ENCODE measurements at places on chromosomes 16 and 17. TPM values are rescaled to one million over a fixed set of nuclear protein-coding genes. Genes with fewer than 3 reads are reported as not detected.

- DNase-seq, result no peak
Observed at GRCh38 chr17:66576473-66576872, 258.4 kb upstream of the CACNG5 start.

GRCh38 chr16:89909777-89910716, 8.6 kb upstream of the MC1R start:
- DNase-seq, result no peak

- no peak for DNase-seq
Observed at GRCh38 chr17:19271780-19272357, 34.7 kb downstream of the EPN2 start.

DNA sequence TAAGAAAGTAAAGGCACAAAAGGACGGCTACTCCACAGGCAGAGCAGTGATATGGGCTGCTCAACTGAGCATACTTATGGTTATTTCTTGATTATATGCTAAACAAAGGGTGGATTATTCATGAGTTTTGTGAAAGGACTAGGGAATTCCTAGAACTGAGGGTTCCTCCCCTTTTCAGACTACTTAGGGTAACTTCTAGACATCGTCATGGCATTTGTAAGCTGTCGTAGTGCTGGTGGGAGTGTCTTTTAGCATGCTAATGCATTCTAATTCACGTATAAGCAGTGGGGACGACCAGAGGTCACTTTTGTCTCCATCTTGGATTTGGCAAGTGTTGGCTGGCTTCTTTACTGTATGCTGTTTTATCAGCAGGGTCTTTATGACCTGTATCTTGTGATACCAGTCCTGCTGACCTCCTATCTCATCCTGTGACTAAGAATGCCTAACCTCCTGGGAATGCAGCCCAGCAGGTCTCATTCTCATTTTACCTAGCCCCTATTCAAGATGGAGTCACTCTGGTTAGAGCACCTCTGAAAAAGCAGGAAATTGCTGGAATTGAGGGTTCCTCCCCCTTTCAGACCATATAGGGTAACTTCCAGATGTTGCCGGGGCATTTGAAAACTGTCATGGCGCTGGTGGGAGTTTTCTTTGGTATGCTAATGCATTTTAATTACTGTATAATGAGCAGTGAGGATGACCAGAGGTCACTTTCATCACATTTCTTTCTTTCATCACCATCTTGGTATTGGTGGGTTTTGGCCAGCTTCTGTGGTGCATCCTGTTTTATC, 388.5 kb downstream of the XYLT1 start:
- DNase-seq, result no peak

- DNase-seq, result no peak
Observed at GRCh38 chr16:66885491-66885890, 5.2 kb downstream of the PDP2 start.

GRCh38 chr16:61364990-61365389, 671.2 kb downstream of the CDH8 start:
- no peak for DNase-seq

DNA sequence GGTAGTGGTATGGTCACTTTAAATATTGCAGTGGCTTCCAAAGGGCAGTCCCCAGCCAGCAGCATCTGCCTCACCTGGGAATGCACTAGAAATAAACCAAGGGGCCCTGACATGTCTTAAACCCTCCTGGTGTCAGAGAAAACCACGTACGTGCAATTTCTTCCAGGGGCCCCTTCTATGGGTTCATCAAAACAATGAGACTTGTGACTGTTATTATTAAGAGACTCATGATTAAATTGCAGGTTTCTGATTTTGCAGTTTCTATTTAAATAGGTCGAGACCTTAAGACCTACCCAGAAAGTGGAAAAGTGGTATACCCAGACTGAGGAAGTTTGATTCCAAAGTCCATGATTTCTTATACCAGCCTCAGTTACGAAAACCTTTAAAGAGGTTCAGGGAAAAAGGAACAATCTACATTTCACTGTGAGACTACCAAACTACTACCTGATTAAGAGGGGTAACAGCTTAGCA, 746 bp upstream of the POLG2 start:
- DNase-seq, result no peak

GRCh38 chr17:75691801-75692626, 24.9 kb downstream of the SAP30BP start:
- no peak for DNase-seq

GRCh38 chr16:29809850-29810698, 1.9 kb upstream of the PRRT2 start:
- DNase-seq, result no peak

GRCh38 chr16:55510185-55510805, 1.4 kb downstream of the LPCAT2 start:
- no peak for DNase-seq

- DNase-seq, result no peak
Observed at GRCh38 chr17:45226576-45226975, 4.9 kb downstream of the FMNL1 start.

DNA sequence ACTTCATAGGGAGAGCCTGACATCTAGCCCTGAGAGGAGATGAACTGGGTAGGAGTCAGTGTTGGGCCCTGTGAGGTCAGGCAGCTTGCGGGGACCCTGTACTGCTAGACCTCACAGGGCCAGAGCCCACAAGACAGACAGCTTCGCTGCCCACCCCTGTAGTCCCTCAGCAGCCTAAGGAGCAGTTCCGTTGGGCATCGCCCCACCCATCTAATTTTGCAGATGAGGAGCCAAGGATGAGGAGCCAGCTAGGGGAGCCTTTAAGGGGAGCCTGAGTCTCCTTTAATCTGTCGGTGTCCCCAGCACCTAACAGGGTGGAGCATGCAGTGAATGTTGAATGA, 755 bp upstream of the TUFM start:
- DNase-seq, result no peak

The NQO1 gene
- total RNA-seq, result 14.4 TPM

The MYH1 gene
- not detected for total RNA-seq

The OR1A1 gene
- total RNA-seq, result not detected

- no peak for DNase-seq
Observed at GRCh38 chr16:57711-58110, 4.1 kb downstream of the SNRNP25 start.

DNA sequence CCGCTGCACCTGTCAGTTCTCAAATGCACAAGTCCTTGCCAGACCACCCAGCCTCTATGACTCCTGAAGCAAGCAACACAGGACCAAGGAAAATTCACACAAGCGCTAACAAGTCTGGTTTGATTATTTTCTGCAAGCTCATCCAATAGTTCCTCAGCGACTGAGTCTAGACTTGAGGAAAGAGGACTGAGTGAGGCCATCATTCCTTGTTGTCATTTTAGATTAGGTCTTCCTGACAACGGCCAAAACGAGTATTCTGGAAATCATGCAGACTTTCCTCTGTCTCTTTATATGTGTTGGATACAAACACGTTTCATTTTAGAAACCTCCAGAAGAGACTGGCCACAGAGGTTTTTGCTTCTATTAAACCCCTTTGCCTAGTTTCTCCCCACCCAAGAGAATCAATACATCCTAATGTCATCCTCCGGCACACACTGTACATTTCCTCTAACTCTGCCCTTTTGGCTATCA, 561 bp downstream of the CCDC47 start:
- DNase-seq, result no peak

The ZSCAN10 gene
- total RNA-seq, result 0.68 TPM

Data from activated naive CD4-positive, alpha-beta T cell treated with anti-CD3 and anti-CD28 coated beads, Interleukin-2, amount 50 U/mL, for 72 hours (primary cell).